ENCODE measurements at places on chromosomes 2 and 18.

GRCh38 chr2:46490521-46491141, 11.3 kb downstream of the TMEM247 start:
- no peak for DNase-seq

DNA sequence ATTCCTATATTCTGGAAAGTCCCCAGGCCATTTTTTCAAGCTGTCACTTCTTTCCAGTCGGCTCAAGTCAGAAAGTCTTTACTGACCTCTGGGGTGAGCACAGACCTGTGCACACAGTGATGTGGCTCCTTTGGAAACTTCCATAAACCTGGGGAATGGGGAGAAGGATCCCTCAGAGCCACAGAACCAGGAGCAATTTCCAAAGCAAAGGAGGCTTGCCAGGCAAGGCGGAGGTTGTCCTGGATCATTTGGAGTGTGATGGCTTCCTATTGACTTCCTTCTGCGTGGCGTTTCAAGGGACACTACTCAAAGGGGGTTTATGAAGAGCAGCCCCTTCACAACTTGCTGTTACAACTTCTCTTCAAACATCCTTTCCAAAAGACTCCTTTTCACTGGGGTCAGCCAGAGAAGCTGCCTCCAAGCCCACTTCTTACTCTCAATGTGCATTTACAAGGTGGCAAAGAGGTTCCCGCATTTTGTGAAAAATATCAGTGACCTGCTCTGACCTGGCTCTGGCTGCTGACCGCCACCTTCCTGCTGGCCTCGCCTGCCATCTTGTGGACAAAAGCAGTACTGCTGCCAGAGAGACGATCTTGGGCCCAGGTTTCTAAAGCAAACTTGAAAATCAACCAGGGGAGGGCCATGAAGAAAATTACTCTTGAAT, 18.2 kb upstream of the TMEM247 start:
- DNase-seq, result no peak

GRCh38 chr2:216119986-216120385, 10.8 kb downstream of the XRCC5 start:
- no peak for DNase-seq

DNA sequence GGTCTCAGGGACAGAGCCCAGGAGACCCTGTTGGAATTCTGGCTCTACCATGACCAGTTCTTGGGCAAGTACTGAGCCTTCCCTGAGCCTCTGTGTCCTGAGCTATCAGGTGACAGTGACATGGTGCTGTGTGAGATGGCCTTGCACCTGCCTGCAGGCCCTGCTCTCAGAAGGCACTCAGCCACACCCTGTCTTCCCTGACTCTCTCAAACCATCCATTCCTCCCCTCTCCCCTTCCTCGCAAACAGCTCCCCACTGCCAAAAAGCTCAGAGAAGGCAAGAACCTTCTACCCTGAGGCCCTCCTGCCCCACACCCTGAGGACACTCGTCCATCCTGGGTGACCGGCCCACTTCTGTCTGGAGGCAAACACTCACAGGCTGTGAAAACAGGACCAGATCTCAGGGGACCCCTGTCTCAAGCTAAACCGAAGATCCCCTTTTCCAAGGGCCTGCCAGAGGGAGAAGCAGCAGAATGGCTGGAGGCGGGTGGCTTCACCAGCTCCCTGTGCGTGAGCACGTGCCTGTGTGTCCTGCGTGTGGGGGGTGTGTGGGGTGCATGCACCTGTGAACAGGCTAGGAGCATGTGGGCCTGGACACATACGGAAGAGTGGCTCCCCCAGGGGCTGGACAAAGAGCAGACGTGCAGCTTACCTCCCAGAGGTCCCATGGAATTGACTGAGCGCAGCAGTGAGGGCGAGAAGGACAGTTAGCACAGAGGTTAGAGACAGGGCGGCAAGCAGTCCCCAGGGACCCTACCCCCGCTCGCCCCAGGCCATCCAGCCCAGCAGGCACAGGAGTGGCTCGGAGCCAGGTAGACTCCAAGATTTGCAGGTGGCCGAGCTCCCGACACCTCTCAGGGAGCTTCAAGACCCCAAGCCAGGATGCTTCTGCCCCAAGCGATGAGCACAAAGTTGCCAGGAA, 53.9 kb downstream of the BIN1 start:
- no peak for DNase-seq

GRCh38 chr2:173590276-173590861, 235.7 kb downstream of the CDCA7 start:
- DNase-seq, result no peak

DNA sequence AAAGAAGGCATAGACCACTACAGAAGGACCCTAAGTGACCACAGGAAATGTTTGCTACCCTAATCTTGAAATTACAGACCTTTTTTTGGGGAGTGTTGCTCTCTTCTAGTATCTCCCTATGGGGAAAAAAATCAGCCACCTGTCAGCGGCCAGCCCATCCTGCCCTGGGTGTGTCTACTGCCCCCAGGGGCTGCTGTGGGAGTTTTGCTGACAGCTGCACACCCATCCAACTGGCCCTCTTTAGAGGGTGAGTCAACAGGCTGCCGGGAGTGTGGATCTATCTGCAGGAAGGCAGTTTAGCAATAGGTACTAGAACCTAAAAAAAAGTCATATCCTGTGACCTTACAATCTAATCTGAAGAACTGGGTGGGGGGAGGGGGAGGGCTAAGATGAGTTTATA, 796 bp upstream of the DYSF start:
- no peak for DNase-seq

DNA sequence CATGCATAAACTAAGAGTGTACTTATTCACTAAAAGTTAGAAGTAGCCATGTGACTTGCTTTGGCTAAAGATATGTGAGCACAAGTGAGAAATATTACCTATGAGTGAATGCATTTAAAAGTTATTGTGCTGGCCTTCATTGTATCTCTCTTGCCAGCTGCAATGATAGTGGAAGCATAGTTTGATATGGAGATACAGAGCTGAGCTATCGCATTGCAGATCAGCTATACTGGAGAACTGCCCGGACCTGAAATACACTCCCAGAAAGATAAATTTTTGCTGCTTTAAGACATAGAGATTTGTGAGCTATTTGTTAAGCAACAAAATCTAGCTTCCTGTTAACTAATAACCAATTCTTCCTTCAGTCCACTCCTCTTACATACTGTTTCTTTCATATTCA, 571.1 kb downstream of the CPS1 start:
- DNase-seq, result no peak

GRCh38 chr2:174524527-174524926, 37.7 kb upstream of the GPR155 start:
- DNase-seq, result no peak

- DNase-seq, result no peak
Measured at GRCh38 chr2:47504174-47504810, 101.3 kb downstream of the MSH2 start.

- DNase-seq, result no peak
Measured at GRCh38 chr2:55459714-55460274, 40.1 kb upstream of the CCDC88A start.

DNA sequence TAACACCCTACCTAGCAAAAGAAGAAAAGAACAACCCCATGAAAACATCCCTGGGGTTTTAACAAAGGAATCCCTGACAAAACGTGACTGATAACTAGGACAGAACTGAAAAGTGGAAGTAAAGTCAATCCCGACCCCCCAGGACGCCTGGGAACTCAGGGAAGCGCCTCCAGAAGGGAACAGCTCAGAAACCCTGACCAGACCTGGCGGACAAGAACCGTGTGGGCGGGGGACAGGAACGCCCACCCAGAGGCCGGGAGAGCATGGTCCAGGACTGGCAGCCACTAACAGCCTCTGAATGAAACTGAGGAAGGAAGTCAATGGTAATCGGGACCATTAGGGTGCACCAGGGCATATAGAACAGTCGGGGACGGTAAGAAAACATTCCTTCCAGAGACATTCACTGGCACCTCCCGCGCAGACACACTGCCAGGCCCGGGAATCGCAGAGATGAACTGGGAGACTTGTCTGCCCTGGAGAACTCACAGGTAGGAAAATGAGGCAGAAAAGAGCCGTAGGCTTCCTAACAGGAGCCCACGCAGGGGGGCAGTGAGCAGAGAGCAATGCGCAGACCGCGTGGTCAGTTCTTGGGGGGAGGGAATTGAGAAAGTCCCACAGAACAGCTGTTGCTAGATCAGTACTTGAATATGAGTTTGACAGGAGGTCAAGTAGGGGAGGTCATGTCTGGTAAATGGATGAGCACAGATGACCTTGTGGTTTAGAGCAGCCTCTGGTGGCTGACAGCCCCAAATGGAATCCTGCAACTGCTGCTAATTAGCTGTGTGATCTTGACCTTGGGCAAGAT, 1.3 kb upstream of the TBC1D8 start:
- DNase-seq, result no peak

DNA sequence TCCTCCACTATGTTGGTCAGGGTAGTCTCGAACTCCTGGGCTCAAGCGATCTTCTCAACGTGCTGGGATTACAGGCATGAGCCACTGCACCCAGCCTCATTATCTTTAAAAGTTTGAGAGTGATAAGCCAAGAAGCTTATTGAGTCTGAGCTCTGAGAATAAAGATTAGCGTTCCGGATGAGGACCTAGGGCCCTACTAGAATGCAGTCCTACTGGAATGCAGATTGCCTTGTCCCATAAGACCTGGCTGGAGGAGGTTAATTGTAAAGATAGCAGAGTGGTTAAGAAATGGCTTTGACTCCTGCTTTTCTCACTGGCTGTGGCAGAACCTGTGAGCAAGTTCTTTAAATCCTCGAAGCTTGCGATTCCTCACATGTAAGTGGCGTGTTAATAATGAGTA, 4.0 kb downstream of the VWA3B start:
- DNase-seq, result no peak

DNA sequence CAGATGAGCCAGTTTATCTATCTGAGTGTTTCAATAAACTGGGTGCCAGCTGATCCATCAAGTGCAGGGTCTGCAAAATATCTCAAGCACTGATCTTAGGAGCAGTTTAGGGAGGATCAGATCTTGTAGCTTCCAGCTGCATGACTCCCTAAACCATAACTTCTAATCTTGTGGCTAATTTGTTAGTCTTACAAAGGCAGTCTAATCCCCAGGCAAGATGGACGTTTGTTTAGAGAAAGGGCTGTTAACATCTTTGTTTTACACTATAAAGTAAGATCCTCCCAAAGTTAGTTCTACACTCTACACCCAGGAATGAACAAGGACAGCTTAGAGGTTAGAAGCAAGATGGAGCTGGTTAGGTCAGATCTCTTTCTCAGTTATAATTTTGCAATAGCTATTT, 28.7 kb upstream of the HNMT start:
- no peak for DNase-seq

GRCh38 chr2:213017404-213017803, 134.0 kb downstream of the IKZF2 start:
- DNase-seq, result no peak

DNA sequence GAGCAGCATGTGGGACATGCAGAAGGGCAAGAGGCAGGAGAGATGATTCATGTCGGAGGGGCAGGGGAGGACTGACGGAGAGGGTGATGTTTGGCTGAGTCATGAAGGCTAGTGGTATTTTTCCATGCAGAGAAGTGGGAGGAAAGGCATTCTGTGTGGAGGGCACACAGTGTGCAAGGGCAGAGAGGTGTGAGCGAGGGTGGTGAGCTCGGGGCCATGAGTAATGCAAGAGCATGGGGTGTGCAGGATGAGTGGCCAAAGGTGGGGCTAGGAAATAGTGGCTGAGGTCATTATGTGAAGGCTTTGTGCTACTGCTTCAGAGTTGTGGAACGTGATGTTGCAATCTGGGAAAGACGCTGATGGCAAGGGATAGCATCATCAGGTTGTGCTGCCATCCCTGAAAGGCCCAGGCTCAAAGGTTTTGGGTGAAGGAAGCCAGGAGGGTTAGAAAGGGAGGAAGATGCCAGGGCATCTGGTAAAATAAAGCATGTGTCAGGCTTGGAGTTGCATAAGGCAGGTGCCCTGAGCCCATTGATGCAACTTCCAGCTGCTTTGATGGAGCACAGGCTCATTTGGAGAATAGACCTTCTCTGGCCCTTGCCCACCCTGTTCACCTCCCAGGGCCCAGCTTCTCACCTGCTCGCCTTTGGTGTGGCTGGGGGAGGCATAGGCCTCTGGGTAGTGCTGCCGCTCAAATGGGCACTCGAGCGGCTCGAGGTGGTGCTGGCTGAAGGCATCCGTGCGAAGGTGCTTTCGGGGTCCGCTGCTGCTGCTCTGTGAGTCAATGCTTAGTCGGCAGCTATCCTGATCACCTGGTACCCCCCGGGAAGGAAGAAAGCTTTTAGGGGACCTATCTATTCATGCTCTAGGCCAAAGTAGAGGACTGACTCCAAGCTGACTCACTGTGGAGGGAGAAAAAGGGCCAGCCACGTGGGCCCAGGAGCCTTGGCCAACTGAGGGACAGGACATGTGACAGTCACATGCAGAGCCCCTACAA, 37.5 kb downstream of the PAX8 start:
- no peak for DNase-seq

- DNase-seq, result no peak
Measured at GRCh38 chr2:32865399-32866068, 81.2 kb upstream of the LTBP1 start.

DNA sequence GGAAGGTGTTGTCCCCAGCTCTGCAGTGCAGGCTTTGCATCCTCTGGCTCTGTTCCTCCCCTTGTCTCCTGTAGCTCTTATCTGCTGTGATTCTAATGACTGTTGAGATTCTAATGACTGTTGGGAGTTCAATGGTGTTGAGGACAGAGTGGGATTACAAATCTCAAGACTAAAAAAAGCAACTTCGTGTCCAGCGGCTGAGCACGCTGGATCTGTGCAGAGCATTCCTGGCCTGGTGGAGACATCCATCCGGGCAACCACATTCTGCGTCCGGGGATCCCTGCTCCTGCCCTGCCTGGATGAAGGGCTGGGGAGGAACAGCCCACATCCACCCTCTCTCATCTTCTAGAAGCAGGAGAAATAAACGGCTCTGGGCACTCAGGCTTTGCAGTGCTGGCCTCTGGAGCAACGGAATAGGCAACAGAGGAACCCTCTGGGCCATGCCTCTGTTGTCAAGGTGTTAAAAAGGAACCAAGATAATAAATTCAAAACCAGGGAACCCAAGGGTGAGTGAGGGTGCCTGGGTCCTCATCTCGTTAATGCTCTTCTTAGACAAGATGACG, 106.7 kb upstream of the ASB18 start:
- no peak for DNase-seq

DNA sequence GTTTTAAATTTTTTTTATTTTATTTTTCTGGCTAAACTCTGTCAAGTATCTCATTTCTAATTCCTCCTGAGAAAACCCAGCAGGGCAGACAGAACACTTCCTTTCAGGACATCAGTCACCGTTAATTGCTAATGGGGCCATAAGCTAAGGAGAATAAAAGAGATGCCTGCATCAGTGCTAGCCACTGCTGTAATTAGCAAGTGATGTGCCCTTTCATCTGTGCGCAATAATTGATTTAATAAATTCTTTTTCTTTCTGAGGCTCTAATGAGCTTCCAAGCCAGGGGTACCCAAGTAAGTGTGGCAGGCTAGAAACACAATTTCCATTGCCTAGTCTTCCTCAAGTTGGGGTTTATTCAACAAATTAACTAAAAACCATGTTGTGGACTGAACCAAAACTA, 65.5 kb downstream of the SLC9A4 start:
- no peak for DNase-seq

- DNase-seq, result no peak
Measured at GRCh38 chr18:2963048-2963447, 49.9 kb downstream of the LPIN2 start.

DNA sequence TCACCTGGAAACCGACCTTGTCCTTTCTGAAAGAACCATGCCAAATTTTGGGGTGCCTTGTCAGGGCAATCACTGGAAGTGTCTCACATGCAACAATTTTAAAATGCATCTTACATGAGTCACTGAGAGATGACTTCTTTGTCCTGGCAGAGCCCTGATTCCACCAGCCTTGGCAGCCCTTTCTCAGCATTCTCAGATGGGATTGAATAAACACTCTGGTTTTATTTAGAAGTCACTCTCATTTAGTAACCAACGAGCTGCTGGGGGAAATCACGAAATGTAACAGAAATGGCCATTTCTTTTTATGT, 3.8 kb upstream of the ATP8B1 start:
- no peak for DNase-seq

GRCh38 chr2:233473386-233473791, 93.2 kb downstream of the USP40 start:
- DNase-seq, result no peak
